Adipocyte (in vitro differentiated cells): ENCODE measurements at places on chromosomes 7 and 10.

DNA sequence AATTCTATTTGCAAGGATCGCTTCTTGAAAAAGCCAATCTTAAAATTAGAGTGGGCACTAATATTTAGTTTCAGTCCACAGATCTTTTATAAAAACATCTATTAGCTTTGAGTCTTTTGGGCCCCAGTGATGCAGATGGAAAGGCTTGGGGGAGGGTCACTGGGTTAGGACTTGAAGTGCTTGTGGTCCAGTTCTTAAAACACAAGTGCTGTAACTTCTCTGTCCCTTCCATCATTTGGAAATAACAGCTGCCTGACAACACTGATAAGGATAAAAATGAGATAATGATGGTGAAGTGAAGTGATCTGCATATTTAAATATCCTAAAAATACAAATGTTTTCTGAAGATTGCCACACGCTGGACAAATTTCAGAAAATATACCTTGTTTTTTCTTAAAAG is 37.1 kb upstream of the ZRANB1 start:
- no peak for DNase-seq

- DNase-seq = peak; percentile 31
These were observed 492.9 kb upstream of the FOXK1 start for GRCh38 chr7:4189131-4189570.

DNA sequence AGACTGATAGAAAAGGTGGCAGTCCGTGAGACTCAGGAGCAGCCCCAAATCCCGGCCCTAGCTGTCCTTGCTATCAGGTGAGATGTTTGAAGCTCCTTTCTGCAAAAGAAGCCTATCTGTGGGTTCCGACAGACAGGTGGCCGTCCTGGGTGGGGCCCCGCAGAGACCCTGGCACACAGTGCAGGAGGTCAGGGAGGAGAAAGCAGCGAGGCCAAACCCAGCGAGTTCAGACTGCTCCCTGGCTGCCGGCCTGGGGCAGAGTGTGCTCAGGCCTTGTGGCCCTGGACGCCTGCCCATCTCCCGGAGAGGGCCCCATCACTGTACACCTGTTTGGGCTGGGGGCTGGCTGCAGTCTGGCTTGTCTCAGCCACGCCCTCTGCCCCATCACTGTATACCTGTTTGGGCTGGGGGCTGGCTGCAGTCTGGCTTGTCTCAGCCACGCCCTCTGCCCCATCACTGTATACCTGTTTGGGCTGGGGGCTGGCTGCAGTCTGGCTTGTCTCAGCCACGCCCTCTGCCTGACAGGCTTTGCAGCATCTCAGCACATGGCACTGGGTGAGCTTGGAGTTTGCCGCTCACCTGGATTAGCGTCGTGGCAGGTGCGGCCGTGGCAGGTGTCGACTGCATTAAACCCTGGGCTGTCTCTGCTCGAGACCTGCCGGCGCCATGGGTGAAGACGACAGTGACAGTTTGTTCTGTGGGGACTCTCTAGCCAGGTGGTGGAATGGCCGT is 11.8 kb upstream of the PRKAR1B start:
- no peak for DNase-seq

- DNase-seq = peak; percentile 76
These were observed 182.9 kb downstream of the PFKFB3 start for GRCh38 chr10:6385665-6386064.

DNA sequence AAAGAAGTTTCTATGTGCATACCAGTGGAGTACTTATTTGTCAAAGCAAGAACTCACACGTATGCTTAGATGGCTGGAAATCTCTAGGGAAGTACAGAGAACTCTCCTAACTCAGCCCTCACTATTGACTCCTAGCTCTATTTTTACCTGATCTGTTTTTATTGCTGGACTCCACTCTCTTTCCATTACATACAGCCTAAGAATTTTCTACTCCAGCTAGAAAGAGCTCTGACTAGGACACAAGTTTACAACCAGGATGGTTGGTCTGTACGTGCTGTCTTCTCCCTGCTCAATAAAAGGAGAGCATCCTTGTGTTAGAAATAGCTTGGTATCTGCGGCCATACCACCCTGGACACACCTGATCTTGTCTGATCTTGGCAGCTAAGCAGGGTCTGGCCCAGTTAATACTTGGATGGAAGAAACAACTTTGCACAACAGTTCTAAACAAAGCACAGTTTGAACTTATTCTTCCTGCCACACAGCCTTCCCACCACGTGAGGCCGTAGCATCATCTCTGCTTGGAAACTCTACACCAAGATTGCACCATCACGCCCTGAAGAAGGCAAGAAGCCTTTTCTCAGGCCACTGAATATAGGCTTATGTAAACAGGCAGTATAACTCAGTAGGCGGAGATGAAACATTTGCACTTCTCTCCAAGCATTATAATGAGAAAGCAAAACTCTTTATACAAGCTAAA is 50.7 kb downstream of the KCNMA1 start:
- DNase-seq = peak; percentile 97

DNA sequence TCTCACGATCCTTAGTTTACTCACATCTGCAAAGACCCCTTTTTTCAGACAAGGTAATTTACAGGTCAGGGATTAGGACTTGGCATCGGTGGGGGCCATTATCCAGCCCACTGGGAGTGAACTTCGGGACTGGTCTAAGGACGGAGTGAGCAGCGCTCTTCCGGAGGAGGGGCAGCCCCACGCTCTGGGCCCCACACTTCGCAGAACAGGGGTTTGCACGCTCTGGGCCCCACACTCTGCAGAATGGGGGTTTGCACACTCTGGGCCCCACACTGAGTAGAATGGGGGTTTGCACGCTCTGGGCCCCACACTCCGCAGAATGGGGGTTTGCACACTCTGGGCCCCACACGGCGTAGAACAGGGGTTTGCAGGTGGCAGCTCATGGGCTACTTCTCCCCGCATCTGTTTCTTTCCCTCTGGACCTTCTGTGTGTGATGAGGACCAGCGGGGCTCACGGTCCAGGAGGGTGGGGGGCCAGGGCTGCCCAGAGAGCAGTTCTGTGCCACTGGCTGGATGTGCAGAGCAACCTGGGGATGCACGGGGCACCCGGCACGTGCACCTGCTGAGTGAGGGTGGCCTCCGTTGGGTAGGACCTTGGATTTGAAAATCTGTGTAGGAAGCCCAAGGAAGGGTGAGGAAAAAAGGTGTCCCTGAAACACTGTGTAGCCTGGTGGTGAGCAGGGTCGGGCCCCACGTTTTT is 134.8 kb downstream of the WDR37 start:
- DNase-seq = no peak

- no peak for DNase-seq
These were observed 23.1 kb downstream of the TCAF1 start for GRCh38 chr7:143878884-143879283.

- DNase-seq = no peak
These were observed 182.0 kb downstream of the TCERG1L start for GRCh38 chr10:131129544-131129943.

DNA sequence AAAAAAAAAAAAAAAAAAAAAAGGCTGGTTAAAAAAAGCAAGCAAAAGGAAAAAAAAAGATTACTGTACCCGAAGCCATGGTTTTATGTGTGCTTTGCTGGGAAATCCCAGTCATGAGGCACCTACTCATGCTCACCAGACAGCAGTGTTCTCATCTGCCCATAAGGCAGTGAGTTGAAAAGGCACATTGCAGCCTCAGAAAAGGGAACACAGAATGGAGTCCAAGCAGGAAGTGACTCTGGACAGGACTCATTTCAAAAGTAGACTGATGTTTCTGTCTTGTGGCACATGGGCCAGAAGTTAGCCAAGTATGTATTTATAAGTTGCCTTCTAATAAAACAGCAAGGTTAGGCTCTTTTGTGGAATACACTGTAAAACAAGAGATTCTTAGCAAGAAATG is 40.2 kb downstream of the PDSS1 start:
- DNase-seq = no peak

- no peak for DNase-seq
These were observed 29.6 kb downstream of the PCBD1 start for GRCh38 chr10:70858759-70859158.

DNA sequence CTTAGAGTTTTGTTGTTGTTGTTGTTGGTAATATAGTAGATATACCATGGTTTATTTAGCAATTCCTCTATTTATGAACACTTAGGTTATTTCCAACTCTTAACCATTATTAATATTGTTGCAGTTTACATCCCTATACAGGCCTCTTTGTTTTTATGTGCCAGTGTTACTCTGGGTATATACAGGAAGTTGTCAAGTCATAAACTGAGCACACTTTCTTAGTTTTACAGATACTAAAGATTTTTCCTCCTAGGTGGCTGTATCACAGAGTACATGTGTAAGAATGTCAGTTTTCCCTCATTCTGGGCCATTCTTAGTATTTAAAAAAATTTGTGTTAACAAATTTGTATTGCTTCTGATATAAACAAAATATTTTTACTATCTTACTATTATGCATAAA is 128.4 kb downstream of the ARL4A start:
- no peak for DNase-seq

GRCh38 chr7:27242555-27243339 is at the start of gene EVX1:
Gene EVX1, plus strand, starts transcription at chr7:27242802. Its CDS starts 229 bp downstream, at chr7:27243031.
- DNase-seq = no peak

DNA sequence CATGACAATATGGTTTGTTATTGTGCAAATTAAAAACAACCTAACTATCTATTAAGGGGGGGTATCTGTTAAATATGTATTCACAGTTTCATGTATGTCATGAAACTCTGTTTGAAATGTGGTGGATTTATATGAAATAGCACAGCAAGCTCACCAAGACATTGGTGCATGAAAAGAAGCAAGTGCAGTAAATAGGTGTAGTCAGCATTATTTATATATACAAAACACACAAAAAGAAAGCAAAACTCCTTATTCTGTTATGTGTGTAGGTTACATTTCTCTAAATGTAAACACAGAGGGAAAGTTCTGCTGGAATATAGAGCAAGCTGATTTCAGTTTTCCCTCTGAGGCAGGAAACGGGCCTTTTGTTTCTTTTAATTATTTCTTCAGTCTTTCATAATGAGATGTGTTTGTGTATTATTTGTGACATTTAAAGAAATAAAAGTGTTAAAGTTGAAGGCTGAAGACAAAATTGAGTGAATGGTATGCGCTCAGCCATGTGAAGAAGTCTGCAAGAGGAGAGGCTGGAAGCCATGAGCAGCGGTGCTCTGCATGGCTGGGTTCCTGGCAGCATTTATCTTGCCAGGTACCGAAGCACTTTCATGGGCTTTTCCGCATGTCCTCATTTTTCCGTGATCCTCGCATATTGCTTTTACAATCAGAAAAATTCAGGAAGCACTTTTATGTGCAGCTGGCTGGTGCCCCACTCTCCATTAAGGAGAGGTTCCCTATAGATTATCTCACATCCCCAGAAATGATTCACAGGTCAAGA is 38.5 kb downstream of the GRID1 start:
- DNase-seq = no peak

DNA sequence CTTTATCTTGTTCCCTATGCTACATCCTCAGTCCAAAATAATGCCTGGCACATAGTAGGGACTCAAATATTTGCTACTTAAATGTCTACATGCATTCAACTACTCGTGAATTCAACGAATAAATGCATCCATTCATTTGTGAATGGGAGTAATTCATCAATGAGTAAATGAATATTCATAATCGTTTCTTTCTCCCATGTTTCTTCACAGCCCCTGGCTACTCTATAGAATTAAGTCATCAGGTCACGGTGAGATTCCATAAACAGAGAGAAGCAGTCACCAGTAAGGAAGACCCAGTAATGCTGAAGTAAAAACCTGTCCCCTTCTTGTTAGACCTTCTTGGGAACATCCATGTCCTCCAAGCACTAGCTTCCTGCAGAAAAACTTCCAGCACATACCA is 48.4 kb downstream of the ATE1 start:
- no peak for DNase-seq

DNA sequence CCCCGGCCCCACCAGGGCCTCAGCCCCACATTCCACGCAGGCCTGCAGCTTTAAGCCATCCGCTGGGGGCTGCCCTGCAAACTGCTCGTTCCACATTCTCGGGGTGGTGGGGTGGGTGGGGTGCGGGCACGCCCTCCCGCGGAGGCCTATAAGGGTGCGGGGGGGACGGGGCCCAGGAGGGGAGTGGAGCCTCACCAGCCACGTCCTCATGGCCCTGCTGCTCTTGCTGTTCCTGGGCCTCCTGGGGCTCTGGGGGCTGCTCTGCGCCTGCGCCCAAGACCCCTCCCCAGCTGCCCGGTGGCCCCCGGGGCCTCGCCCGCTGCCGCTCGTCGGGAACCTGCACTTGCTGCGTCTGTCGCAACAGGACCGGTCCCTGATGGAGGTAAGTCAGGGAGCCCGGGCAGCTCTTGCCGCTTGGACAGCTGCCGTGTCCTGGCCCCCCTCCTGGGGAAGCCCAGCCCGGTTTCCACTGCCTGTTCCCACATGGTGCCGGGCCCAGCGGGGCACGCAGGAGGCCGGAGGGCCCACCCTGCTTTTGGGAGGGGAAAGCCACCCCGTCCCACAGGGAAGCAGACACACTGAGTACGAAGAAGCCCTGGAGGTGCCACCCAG is at the start of gene CYP2W1:
Gene CYP2W1 (plus strand): TSS at position 178 of the 612 bp plus-strand sequence. CDS start 31 bp downstream, at position 209.
- no peak for DNase-seq

DNA sequence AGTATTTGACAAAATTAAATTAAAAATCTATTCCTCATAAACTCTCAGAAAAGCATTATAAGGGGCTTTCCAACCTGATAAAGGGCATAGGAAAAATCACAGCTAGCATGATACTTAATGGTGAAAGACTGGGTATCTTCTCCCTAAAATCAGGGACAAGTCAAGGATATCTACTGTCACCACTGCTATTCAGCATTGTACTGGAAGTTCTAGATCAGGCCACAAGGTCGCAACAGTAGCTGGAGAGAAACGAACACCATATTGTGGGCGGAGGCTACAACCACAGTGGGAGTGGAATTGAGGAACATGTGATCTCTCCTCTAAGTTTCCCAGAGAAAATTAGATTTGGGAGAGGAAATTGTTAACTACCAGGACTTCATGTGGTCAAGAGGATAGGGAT is 70.0 kb upstream of the NAMPT start:
- no peak for DNase-seq

DNA sequence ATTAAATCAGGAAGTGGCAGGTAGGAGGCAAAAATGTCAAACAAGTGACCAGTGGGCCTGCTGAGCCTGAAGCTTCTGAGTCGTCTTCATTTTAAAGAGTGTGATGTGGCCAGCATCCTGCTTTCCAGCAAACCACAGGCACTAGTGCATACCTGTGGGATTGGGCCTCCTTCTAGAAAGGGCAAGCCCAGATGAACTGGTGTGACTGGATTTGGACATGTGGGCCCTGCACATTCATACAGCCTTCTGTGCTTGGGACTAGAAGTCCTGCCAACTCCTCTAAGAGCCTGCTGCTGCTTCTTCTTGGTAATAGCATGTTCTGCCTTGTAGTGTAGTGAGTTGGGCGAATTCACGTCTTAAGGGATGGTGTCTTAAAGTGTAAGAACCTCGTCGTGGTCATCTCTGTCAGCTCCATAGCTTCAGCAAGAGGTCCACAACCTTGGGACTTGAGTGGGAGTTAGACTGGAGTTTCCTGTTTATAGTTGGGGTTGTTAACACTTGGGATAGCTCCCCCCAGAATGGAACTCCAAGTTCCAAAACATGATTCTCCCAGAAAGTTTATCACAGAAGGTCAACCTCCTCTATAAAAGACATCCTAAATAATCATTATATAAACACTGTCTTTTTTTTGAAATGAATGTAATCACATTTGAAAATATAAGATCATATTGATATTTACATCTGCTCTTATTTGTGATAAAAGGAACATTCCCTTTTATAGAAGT is 11.2 kb downstream of the BMPER start:
- DNase-seq = no peak
